ENCODE measurements at places on chromosomes 1 and 21.

DNA sequence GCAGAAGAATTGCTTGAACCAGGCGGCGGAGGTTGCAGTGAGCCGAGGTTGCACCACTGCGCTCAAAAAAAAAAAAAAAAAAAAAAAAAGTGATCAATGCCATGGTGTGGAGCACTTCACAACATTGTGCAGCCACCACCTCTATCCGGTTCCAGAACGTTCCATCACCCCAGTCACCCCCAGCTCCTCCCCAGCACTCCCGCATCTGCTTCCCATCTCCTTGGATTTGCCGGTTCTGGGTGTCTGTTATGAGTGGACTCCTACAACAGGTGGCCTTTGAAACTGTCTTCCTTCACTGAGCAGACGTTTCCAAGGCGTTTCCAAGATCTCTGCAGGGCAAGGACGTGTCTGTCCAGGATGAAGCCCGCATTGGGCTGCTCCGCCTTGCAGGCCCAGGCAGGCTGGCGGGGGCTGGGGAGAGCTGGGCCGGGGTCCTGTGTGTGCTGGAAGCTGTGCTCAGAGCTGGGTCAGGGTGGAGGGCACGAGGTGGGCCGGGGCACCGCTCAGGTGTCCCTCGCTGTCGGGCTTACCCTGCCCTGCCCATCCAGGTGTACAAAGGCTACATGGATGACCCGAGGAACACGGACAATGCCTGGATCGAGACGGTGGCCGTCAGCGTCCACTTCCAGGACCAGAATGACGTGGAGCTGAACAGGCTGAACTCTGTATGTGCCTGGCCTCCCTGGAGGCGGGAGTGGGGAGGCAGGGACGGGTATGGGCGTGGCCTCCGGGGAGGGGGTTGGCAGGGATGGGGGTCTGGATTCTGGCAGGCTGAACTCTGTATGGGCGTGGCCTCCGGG lies 14.9 kb upstream of the LRRC3 start:
- DNase-seq = no peak

DNA sequence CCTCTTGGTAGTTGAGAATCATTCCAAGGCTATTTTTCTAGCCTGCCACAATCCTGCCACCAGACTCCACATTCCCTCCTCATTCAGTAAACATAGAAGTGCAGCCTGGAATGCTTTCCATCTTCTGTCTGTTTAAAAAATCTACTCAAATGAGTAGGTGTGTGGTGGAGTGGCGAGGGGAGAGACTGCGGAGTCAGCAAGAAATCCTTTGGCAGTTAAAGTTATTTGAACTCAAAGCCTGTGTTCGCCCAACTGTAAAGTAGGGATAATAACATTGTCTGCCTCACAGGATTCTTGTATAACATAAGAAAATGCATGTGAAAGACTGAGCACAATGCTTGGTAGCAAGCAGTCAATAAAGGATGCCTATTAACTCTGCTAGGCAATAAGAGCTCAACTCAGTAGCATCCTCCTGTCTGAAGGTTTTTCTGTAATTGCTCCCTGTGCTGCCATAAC lies 22.2 kb upstream of the DPT start:
- DNase-seq = no peak

GRCh38 chr1:2544875-2545640 lies 11.1 kb upstream of the TNFRSF14 start:
- DNase-seq = no peak

- peak; percentile 56 for DNase-seq
These were observed 6.4 kb upstream of the EPHA2 start for GRCh38 chr1:16162163-16162822.

DNA sequence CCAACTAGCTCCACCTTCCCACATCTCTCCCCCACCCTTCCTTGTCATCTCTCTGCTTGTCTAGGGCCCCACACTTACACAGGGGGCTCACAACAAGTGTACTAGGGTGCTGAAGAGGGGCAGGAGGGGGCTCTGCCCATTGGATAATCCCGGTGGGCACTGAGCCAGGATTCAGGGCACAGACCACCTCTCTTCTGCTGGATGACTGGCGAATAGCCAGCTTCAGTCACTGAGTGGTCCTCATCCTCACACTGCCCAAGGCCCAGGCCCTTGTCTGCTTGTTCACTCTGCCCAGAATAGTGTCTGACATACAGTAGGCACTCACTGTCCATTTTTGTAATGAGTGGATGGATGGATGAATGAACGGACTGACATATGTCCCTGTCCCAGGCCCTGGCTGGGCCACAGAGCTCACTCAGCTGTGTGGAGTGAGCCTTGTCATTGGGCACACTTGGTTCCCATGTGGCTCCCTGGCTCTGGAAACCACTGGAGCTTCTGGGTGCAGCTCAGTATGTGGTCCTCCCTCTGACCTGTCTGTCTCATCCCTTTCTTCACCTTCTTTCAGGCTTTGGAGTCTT lies 36.6 kb downstream of the FOXO6 start:
- DNase-seq = no peak

GRCh38 chr1:165753934-165754333 lies 14.7 kb downstream of the TMCO1 start:
- DNase-seq = no peak

DNA sequence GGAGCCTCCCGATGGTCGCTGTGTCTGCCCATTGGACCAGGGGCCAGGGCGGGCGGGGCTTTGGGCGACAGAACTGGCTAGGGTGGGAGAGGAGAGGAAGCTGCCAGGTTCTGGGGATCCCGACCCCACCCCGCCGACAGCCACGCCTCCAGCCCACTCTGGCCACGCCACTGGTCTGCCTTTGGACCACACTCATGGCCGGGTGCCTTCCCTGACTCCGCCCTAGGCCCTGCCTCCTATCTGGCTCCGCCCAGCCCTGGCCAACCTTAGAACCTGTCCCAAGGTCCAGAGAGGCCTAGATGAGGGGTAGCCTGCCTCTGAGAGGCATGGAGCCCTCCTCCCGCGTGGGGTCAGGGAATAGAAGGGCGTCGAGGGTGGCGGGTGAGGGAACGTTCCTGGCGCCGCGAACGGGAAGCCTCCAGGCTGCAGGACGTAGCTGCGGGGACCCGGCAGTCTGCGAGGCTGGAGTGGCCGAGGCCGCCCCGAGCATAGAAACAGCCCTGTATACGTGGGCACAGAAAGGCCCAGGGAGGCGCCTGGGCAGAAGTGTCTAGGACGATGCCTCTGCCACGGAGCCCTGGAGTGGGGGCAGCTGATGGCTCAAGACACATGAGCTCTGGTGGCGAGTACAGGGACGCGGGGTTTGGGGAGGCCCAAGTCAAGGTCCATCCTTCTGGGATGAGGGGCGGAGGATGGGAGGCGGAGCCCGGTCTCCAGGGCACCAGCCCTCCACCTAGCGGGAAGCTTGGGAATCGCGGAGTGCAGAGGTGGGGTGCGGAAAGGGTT lies 11.5 kb upstream of the COL16A1 start:
- DNase-seq = peak; percentile 19

DNA sequence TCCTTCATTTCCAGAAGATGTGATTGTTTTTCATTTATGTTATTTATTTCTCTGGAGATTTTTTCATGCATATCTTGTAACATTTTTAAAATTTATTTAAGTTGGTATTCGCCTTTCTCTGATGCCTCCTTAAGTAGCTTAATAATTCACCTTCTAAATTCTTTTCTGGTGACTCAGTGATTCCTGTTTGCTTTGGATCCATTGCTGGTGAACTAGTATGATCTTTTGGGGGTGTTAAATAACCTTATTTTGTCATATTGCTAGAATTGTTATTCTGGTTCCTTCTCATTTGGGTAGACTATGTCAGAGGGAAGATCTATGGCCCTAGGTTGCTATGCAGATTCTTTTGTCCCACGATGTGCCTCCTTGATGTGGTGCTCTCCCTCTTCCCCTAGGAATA lies 1347.2 kb upstream of the B3GALT2 start:
- DNase-seq = no peak

DNA sequence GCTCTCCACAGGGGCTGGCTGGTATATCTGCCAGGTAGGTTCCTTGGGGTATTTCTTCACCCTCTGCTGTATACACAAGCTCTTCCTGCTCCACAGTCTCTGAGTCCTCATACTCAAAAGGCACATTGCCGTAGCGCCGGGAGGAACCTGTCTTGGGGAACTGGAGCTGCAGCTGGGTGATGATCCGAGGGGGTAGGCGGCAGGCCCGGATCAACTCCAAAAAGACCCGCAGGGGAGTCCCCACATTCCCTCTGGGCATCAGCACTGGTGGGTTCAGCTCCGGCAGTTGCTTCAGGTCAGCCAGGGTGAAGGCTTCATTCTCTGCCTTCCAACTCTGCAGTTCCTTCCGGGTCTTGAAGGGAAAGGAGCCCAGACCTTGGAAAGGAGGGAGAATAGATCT lies 2.9 kb downstream of the GPATCH3 start:
- no peak for DNase-seq

GRCh38 chr1:211804915-211805314 lies 25.6 kb downstream of the LPGAT1 start:
- no peak for DNase-seq

DNA sequence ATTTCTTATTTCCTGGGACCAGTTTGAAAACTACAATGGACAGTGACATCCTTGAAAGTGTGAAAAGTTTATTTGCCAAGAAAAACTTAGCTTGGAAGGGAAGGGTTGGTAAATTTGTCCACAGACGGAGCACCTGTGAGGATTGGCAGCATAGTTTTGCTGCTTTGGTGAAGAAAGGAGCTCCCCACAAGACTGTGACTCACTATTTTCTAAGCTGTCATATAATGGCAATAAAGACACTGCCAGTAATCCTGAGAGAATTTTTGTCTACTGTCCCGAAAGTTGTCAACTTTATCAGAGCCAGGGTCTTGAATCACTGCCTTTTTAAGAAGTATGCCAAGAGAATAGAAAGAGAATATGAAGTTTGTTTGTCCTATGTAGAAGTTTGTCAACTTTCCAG lies 230.8 kb downstream of the NEGR1 start:
- no peak for DNase-seq

DNA sequence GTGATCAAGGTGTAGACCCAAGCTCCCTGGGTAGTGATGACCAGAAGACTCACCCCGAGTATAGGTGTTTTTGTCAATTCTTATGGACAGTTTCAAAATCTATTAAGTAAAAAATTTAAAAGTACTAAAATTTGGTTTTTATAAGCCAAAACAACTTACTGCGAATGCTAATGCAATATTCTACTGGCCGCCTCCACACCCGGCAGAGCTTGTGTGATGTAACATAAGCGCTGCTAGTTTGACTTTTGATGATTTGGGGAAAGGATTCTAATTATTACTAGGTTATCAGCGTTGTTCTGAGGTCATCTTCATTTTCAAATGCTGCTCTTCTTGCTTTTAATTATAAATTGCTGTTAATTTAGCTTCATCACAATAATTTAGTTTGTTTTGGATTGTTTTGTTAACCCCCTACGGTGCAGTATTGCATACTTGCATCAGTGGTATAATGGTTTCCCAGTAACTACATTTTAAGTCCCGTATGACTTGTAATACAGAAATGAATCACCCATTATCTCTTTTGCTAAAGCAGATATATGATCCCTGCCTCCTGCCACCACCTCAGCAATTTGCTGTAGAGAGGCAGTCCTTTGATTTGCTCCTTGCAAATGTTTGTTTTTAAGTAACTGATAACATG lies 178.0 kb downstream of the SDCCAG8 start:
- no peak for DNase-seq

DNA sequence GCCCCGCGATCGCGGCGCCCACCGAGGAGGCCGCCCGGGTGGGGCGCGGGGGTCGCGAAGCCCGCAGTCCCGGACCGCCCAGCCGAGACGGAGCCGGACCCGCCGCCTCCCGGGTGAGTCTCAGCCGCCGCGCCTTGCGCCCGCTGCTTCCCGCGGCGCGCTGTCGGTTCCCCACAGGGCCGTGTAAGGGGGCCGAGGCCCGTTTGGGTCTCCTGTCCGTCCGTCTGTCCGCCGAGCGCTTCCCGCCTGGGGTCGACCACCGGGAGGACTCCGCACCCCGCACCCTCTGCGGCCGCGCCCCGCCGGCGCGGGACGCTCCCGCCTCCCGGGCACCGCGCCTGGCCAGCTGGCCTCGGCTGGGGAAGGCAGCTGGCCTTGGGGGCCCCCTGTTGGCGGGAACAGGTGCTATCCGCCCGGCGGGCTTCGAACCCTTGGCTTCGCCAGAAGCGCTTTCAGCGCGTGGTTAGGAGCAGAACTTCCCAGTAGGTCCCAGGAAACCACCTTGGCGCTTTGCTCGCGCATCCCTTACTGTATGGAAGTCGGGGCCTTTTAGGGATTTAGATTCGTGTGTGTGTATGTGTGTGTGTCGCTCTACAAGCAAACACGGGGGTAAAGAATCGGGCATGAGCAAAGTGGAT lies 414 bp downstream of the TMEM51 start:
- DNase-seq = no peak

DNA sequence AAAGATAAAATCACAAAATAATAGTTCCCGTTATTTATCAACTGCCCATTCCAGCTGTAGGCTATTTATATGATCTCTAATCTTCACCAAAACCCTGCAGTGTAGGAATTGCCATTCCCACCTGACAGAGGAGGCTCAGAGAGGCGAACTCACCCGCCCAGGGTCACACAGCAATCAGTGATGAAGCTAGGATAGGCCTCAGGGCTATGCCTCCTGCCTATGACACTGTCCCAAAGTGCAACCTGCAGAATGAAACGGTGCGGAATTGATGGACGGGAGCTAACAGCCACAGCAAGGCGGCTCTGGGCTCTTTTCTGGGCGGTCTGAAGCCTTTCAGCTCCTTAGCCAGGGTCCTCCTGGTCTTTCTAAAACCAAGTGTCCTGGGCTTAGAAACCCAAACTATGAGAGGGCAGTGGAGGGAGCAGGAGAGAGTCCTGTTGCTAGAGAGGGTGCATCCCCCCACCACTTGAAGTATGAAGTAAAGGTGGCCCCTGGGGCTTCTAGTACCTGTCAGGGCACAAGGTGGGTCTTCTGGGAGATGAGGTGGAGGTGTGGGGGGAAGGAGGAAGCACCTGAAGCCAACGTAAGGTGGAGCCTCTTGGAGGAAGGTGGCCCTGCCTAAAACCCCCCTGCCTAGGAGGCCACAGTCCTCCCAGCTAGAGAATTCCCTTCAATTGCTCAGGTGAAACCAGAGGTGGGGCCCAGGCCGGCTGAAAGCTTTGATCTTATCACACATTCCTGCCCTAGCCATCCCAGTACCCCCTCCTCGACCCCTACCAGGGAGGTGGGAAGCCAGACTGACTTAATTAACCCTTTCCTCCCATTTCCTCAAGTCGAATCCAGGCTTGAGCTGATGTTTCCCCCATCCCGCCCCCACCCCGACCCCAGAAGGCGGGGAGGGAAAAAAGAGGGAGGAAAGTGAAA lies 14.8 kb downstream of the HSPG2 start:
- DNase-seq = no peak

DNA sequence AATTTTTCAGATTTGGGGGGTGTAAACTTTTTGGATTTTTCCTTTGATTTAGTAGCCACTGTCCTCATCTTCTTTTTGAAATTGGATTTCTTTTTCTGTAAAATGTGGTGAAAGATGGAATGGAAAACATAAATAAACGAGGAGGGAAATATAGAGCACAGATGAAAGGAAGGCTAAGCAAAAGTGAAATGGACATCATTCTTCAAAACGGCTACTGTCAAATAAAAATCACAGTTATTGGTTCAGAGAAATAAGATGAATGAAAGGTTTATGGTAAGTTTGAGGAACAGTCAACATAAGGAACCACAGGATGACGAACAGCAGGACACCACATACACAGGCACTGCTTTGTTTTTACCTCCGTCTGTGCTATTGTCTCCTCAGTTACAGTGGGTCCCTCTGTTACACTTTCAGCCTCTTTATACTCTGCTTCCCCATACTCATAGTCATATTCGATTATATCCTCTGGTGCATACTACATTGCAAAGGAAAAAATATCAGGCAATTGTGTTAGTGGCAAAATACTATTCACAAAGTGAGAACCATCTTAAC lies 82.4 kb downstream of the COL11A1 start:
- no peak for DNase-seq
